NCI-H187 (cell line): ENCODE measurements at places on chromosomes 2 and 18.

- no peak for DNase-seq
Measured at GRCh38 chr2:100470898-100471514, 724 bp downstream of the NMS start.

- no peak for DNase-seq
Measured at GRCh38 chr2:99651930-99652670, 162.3 kb upstream of the REV1 start.

DNA sequence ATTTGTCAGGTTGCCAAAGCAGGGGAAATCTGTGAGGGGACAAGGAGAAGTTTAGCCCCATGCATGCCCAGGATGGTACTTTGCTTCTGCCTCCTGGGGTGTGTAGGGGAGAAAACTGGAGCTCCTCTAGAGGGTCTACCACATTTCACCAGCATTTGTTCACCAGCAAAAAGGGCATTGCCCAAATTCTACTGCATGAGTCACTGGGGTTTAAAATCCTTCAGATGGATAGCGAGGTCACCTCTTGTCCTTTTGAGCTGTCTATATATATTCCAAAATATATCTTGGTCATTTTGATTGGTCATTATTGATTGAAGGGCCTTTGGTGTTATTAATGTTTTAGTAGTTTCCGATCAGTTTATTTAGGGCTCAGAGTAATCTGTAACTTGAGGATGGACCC lies 18.7 kb downstream of the FHOD3 start:
- DNase-seq = no peak

DNA sequence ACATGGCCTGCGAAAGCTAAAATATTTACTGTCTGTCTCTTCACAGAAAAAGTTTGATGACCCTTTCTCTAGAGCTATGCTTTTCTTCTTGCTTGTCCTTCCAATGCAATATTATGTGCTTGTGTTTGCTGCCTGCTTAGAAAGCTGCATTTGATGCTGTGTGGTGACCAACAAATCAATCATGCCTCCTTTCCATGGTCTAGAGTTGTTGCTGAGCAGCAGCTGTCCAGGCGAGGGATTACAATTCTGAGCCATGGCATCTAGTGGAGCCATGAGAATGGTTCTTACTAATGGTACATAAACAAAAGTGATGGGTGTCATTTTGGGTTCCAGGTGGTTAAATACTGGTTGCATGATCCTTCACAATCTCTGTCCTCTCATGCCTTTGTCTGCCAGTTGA lies 1142.1 kb downstream of the DPP10 start:
- no peak for DNase-seq

GRCh38 chr2:233926806-233927205 lies 9.6 kb downstream of the TRPM8 start:
- no peak for DNase-seq

DNA sequence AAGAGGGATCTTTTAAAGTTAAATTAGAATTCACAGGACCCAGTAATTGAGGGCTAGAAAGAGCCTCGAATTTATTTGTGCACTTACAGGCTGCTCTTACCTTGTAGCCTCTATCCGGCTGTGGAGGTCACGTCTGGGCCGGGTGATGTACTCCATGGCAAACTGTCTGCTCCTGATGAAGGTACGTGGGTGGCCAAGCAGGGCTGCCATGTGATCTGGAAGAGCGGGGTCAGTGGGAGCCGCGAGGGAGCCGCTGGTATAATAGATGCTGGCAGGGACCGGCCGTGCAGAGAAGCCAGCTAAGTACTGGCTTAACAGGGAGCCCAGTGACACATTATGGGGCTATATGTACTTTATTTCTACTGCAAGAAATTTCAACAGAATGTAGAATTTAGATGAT lies 59.2 kb downstream of the ADI1 start:
- DNase-seq = no peak

- DNase-seq = no peak
Measured at GRCh38 chr18:49459404-49460171, 857 bp downstream of the DYM start.

DNA sequence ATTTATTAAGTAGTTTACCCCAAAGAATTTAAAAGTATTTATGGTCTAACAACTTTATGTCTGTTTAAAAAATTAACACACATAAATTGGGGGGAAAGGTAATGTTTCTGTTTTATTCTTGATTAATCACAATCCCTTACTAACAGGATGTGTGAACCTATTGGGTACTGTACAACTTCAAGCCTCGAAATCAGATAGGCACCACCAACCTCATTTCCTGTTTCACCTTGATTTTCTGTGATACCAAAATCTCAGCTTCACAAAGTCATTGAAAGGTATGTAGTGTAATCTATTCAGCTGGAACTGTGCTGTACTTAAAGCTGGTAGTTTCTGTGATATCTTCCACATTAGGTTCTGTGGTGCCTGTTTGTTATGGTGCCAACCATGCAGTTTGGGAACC lies 4.0 kb downstream of the RNMT start:
- DNase-seq = no peak

- no peak for DNase-seq
Measured at GRCh38 chr2:177556153-177556552, 163.6 kb downstream of the AGPS start.

GRCh38 chr2:160267022-160267421 lies 67.0 kb upstream of the ITGB6 start:
- no peak for DNase-seq

GRCh38 chr2:159959136-159959535 lies 103.3 kb downstream of the PLA2R1 start:
- no peak for DNase-seq

- DNase-seq = no peak
Measured at GRCh38 chr2:151408788-151409600, 708 bp upstream of the RIF1 start.

DNA sequence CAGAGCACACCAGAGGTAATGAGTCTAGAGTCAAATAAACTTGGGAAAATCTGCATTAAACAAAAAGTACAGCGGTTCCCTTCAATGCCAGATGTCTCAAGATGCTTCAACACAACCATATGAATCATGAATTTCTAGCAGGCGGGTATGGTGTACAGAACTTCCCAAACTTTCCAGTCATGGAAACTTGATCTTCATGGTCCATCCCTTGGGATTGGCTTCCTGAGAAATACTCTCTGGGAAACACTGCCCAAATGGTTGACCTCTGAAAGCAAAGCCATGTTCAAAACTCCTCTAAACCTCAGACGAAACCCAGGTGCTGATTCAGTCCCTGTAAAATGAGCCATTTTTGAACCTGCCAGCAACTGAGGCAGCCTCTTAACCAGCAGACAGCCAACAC lies 16.4 kb upstream of the TMEM247 start:
- no peak for DNase-seq

- no peak for DNase-seq
Measured at GRCh38 chr2:131031431-131031841, 61.8 kb downstream of the FAM168B start.

DNA sequence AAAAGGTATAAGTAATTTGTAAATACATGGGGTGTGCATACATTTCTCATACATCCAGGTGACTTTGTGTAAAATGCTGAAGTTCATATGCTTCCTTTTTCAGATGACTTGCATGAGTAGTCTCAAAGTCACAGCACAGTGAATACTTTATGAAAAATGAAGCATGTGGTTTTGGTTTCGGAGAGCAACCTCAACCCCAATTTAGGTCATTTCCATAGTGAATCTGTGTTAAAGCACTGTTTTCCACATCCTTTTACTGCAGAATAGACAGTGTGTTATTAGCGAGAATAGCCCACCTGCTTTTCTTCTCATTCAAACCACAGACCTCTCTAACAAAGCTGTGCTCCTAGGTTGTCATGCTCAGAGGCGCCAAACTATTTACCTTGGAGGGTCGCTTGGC lies 204.4 kb upstream of the RASGRP3 start:
- no peak for DNase-seq

DNA sequence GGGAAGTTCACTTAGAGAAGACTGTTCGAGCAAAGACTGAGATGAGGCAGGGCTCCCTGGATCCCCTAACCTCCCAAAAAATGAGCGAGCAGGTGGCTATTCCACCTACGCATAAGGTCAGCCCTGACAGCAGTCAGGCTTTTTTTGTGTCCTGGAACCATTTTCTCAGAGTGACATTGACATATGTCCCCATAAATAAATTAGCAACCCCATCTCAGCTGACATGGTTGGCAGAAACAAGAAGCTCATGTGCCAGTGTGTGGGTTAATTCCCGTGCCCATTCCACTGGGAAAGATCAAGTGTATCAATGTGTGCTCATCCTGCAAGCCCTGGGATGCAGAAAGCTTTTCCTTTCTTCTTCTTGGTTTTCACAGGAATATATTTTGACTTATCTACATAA lies 740.4 kb upstream of the CELF4 start:
- DNase-seq = no peak

DNA sequence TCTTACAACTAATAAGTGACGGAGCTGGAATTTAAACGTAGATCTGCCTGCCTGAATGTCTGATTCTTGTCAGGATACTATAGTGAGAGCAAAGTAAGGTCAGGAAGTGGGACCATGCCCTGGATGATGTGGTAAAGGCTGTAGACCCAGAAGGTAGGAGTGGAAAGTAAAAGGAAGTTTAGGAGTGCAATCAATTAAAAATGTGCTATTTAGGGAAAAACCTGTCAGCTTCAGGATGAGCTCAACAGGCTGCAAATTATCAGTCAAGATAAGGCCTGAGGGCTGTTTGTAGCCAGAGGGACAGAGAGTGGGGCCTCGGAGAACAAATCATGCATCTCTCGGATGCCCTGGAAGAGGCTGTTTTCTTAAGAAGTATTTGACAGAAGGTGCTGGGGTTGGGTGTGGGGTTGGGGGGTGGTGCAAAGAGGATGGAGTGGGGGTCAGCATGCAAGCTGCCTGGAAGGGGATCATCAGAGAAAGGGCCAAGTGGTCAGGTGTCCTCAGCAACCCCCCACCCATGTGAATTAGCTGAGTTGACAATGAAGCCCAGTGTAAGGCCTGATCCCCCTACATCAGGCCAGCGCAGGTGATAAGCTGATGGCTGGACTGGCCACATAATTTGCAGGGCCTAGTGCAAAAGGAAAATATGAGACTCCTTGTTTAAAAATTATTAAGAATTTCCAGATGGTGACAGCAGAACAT lies 53.2 kb upstream of the MAPRE3 start:
- DNase-seq = no peak

DNA sequence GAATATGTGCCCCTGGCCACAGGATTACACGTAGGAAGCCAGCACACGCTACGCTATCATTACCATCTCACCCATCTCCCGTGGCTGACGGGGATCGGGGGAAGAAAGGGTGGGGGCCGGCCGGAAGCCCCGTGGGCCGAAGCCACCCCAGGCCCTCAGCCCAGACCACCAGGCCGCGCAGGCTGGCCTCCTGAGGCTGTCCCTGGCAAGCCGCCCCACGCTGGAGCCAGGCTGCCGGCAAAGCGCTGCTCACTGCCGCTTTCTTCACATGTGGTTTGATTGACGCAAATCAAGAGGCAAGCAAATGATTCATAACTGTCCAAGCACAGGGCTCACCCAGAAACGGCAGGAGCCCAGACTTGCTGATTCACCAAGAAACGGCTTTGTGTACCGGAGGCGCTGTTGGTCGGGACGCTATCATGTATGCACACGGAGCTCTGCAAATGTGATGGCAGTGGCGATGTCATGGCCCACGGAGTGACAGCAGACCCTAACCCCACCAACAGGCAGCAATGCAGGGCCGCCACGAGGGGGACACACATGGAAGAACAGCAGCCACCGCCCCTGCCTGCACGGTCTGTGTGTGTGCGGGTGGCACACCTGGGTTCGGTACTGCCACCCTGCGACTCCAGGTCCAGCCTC lies 125.7 kb downstream of the HDAC4 start:
- DNase-seq = no peak

- no peak for DNase-seq
Measured at GRCh38 chr2:232170396-232170795, 208.2 kb upstream of the ALPP start.

- no peak for DNase-seq
Measured at GRCh38 chr2:72719416-72719815, 106.4 kb downstream of the EXOC6B start.

DNA sequence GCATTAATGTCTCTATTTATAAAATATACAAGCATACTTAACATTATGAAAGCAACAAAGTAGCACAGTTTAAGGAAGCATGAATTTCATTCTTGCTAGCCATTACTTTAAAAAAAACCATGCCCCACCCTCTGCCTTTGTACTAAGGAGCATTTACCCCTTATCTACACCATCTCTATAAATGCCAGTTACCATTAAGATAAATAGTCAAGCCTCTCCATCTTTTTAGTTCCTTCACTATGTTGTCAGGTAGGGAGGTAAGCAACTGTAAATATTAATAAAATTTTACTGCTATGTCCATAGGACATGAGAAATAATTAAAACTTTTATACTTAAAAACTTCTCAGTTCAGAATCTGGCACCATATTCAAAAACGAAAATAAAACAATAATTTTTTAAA lies 42.1 kb downstream of the ROCK1 start:
- no peak for DNase-seq

- no peak for DNase-seq
Measured at GRCh38 chr2:40329739-40330030, 122.2 kb downstream of the SLC8A1 start.

GRCh38 chr2:178479275-178479616 lies 846 bp upstream of the FKBP7 start:
- no peak for DNase-seq

DNA sequence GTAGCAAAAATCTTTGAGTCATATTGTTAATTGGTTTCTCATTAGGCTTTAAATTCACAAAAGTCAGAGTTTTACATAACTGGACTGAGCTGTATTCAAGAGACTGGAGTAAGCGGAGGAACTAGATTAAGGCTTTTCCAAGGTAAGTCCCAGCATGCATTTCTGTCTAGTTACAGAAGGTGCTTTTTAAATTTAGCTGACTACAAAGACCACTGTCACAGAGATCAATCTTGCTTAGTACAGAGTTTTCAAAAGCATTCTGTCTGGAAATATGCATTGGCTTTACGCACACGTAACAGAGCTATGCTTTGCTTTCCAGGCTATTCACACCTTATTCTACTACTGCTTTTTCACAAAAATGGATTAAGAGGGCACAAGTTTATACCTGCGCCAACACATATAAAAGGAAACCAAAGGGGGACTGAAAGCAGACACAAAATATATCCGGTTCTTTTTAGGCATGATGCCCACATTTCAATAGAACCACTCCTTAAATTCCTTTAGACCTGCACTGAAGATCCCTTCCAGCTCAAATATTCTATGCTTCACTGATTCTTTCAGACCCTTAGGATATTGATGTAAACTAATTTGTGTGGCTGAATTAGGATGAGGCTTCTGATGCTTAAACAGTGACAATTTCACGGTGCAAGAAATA lies 560.7 kb upstream of the CRIM1 start:
- no peak for DNase-seq

DNA sequence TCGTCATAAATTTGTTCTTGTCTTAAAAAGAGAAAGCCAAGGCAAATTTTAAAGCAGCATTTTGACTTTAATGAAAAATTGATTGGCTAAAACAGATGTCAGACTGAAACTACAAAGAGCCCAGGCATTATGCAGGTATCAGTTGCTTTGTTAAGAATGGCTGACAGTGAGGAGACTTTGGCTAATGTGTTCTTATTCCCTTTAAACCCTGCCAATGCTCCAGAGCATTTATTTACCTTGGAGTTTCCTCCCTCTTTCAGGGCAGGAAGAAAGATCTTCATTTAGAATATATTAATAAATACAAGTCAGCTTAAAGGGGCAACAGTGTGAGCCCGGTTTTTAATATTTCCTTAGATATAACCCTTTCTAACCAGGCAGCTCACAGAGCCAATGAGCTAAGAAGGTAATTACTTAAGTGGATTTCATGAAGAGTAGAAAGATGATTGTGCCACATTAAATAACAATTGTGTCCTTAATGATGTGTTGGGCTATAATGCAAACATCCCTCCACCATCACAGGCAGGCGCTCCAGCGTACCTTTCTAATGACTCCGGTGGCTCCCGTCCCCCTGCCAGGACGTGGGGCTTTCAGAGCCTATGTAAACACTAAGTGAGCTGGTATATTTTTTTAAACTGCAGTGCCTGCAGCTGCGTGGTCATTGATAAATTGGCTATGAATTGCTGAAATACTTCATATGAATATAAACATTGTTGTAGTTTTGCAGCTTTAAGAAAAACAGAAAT lies 349.4 kb upstream of the POU3F3 start:
- DNase-seq = no peak
